ENCODE measurements at places on chromosomes 7 and 10.

DNA sequence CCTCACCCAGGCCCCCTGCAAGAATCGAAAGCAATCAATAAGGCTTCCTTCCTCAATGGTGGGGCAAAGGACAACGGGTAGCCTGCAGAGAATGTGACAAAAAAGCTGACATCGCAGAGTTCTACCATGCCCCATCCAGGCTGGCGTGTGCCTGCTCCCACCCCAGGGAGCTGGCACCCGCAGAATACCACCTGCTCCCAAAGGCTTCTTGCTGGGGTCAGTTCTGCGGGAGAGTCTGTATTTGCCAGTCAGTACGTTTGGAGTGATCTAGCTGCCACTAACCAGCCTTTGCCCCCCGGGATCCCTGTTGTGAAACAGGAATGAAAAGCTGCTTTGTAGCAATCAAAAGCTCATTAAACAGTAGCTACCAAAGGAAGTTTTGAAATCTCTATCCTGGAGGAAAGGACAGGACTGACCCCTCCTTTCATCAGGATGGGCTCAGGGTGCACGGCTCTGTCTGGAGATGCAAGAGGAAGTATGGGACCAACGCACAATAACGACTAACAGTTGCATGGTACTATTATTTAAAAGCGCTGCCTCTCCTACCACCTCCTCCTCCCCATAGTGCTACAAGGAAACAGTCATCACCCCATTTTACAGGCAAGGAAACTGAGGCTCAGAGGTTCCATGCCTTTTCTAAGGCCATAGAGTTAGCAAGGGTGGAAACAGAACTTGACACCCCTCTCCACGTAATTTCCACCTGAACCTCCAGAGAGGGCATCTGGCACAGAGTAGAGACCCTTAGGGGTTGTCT, 67.0 kb downstream of the FGFR2 start:
- DNase-seq: no peak

- DNase-seq: peak; percentile 63
Measured at GRCh38 chr7:73521636-73522104, 423 bp downstream of the BAZ1B start.

DNA sequence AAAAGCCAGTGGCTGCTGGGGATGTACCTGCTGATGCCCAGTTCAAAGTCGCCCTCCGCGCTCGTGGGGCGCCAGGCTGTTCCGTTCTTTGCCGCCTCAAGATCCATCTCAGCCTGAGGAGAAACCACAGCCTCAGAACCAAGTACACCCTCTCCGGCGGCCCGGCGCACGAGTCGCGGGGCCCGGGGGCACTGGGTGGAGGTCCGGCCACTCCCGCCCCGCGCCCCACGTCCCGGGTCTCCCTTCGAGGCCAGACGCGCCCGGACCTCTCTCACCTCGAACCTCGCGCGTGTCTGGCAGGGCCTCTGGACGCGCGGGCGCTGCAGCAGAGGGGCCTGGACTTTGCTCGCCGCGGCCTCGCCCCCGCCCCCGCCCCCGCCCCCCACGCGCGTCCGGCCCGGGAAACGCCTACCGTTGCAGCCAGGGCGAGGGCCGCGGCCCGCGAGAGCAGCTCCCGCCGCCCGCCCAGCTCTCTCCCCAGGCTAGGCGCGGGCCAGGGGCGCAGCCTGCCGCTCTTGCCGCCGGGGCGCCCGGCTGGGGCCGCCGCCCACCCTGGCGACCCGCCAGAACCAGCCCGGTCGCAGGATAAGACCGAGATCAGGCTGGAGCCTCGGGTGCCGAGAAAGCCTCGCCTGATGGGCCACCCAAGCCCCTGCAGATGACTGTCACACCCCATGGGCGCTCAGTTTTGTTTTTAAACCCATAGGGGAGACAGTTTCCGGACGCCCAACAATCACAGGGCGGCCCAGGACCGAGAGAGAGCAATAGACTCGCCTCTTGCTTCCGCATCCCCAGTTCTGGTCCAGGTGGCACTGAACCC, at the start of gene ABCB4:
ABCB4 (minus strand) TSS at position 322 of the 820 bp plus-strand sequence; CDS start at position 107, 215 bp downstream.
- DNase-seq: peak; percentile 36

GRCh38 chr7:116629051-116629463, 42.9 kb upstream of the MET start:
- no peak for DNase-seq

DNA sequence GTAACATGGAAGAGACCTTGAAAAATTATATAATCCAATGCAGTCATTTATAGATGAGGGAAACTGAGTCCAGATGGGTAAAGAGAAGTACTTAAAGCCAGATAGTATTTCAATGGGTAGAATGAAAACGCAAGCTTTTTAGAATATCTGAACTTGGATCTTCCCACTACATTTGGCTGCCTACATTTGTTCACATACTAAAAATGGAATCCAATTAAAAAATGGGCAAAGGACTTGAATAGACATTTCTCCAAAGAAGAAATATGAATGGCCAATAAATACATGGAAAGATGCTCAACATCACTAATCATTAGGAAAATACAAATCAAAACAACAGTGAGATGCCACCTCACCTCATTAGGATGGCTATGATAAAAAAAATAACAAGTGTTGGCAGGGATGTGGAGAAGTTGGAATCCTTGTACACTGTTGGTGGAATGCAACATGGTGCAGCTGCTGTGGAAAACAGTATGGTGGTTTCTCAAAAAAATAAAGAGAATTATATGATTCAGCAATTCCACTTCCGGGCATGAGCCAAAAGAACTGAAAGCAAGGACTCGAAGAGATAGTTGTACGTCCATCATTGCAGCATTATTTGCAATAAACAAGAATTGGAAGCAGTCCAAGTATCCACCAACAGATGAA, 188.0 kb downstream of the FRMD4A start:
- no peak for DNase-seq

DNA sequence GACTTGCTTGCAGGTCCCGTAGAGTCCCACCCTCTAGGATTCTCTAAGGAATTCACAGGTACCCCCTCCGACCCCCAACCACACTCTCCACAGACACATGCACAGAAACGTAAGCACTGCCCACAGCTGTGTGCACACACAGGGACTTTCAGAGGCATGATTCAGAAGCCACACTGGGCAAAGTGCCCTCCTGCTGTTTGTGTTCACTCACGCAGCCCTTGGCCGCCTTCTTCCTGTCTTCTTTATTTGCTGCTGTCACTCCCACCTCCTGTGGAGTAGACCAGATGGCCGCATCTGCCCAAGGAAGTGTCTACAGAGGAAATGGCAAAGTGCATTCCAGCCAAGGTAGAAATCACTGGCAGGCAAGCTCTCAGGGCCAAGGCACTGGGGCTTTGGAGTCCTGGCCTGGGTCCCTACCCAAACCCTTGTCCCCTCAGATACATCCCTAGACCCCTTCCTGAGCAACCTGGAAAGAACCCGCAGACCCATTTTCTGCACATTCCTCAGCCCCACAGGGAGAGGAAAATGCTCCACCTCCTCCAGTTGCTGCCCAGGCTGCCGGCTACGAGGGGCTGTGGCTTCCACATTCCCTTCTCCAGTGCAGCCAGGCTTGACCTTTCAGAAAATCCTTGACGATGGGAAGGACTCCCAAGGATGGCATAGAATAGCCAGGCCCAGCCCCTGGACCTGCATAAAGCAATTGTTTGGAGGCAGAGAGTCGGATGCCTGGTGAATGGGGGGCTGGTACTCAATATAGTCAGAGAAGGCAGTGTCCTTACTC, 21.6 kb upstream of the GIMAP8 start:
- peak; percentile 71 for DNase-seq

GRCh38 chr7:28041508-28042314, 138.9 kb downstream of the JAZF1 start:
- DNase-seq: no peak

DNA sequence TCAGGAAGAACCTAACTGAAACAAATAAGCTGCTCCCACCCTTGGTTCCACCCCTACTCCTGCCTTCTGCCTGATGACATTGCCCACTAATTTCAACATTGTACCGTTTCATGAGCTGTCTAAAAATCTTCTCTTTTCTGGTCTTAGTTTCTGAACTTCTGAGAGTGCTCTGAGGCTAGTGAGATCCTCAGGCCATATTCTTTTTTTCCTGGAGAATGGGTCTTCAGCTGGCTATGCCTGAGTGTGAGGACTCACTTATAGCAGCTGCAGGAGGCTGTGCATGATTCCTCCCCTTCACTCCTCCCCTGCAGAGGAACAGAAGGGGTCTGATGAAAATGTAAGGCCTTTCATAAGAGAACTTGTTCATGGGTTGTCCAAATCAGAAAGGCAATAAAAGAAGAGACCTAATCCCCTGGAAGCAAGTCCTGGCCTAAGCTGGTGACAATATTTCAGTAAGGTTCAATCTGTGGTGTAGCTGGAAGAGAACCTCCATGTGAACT, 11.1 kb downstream of the HOXA4 start:
- no peak for DNase-seq

GRCh38 chr10:17126327-17126726, 3.3 kb downstream of the CUBN start:
- no peak for DNase-seq
